Fibroblast of mammary gland (primary cell): ENCODE measurements at places on chromosomes 4 and X.
A peak's percentile ranks its signal among the peaks of the same experiment; 100 is the strongest.

DNA sequence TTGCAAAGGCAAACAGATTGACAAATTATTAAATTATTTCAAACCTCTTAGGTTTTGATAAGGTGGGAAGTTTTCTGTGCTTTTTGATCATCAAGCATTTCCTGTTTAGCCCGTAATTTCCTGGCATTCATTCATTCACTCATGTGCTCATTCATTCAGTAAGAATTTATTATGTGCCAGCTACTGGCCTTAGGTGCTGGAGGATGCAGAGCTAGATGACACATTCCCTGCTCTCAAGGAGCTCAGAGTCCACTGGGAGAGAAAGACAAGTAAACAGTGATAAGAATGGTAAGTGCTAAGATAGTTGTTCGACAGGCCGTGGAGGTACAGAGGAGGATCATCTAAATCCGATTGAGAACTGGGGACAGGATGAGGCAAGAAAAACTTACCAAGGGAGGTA is 153.0 kb downstream of the DCTD start:
- DNase-seq = no peak

DNA sequence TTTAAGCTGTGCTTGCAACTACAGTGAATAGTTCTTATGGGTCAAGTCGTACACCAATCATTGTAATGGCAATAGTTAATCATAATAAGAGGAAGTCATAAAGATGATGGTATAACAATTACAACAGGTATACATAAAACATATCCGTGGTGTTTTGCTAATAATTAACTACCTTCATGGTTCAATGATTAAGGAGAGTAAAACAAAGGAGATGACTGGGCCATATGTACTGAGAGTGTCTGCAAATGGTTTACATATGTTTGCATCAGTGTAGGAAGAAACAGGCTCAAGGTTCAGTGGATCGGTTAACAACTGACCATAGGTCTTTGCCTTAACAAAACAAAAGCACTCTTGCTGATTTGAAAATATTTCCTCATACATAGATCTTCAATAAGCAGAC is 253.0 kb downstream of the COX7B2 start:
- DNase-seq = no peak

DNA sequence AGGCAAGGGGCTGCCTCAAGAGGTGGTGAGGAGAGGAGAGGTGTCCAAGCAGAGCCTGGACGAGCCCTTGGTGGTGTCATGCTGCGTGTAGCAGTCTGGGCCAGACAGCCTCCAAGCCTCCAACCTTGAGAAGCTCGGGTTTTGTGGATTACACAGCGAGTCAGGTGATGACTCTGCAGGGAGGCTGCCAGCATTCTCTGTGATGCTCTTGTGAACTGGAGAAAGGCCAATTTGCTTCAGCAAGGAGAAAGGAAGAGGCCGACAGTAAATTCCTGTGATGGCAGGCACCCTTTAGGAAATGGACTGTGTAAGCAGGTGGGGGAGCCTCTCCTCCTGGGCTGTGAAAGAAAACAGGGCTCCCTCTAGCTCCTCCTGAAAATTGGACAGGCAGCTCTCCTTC is 36.0 kb upstream of the CD99L2 start:
- DNase-seq = peak; percentile 73

DNA sequence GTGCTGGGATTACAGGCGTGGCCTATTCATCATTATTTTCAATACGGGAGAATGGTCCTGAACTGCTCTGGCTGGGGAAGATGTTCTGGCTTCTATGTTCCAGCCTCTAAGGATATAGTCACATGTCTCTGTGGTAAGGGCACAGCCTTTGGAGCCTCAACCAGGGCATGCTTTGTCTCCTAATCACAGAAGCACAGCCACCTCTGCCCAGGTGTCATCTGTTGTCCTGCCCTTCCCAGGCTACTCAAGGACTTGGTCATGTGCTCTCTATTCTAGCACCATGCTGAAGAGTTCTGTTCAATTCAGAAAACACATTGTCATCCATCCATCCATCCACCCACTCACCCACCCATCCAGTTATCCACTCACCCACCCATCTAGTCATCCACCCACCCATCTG is 29.5 kb downstream of the ASMTL start:
- no peak for DNase-seq

GRCh38 chrX:37871626-37872302 is 24.4 kb upstream of the DYNLT3 start:
- peak; percentile 85 for DNase-seq

DNA sequence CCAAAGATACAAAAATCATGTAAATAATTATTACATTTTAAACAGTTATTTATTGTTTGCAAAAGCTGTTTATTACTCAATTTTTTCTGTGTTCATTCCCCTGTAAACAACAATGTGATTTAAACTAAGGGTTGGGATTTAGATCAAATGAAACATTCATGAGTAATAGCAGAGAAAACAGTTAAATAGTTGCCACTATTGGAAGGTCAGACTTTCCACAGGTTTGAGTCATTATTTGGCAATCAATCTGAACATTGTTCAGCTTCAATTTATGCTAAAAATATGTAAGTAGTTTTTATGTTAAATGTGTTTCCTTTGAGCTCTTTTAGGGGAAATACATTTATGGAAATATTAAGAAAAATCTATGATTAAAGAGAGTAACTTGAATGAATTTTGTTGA is 144.9 kb downstream of the STIM2 start:
- DNase-seq = peak; percentile 88

GRCh38 chrX:52424656-52425055 is 55.8 kb downstream of the XAGE2 start:
- peak; percentile 79 for DNase-seq

GRCh38 chr4:144179152-144179739 is 38.7 kb upstream of the GYPA start:
- DNase-seq = no peak

GRCh38 chr4:113502476-113502875 is 259.1 kb downstream of the CAMK2D start:
- peak; percentile 64 for DNase-seq

- peak; percentile 56 for DNase-seq
Measured at GRCh38 chr4:65670331-65671031, at the start of gene EPHA5. Gene EPHA5, minus strand, starts transcription at chr4:65670489. Its CDS starts 747 bp downstream, at chr4:65669742.

- no peak for DNase-seq
Measured at GRCh38 chrX:149262086-149262485, 243.0 kb downstream of the IDS start.

GRCh38 chr4:41196633-41197332 is 17.6 kb downstream of the APBB2 start:
- DNase-seq = peak; percentile 45

DNA sequence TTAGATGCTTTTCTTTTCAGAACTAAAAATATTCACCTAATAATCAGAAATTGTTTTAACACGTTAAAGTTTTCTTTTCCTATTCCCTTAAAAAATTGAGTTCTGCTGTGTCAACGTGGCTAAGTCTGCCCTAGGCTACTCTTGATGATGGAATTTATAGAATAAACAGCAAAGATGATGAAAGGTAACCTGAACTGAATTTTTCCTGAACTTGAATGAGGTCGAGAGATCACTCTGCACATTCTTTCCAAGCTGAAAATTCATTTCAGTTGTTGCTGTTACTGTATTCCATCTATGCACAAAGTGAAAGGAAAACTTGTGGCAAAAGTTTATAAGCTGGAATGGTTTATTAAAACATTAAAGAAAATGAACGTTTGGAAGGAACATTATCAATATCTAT is 245.9 kb upstream of the GIMD1 start:
- no peak for DNase-seq

DNA sequence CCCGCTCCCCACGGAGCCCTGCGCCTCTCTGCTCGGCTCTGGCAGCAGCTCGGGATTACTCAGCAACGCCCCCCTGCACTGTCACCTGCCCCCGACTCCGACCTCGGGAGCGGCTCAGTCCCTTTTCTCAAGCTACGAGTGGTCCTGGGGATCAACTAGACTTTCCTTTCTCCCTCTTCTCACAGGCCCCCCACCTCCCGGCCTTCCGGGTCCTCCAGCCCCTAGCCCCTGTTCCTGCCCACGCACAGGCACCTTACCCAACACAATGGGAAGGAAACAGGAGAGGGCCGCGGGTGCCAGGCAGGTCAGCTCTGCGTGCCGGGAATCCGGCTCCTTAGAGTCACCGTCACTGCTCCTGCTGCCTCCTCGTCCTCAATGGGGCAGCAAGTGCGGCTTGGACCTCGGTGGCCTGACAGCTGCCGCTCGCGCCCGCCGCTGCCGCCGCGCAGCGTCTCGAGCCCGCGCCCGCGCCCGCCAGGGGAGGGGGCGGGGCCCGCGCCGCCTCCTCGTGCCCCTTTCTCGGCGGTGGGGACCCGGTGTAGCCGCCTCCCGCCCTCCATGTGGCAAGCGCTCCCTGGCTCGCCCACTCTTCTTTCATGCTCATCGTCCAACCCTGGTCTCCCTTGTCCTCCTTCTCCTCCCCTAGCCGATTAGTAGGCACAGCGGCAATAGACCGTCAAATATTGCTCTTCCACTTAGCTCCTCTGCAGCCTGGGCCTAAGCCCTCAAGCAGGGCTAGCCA is at the start of gene RAB9B:
RAB9B (minus strand) TSS at position 455 of the 742 bp plus-strand sequence. CDS start 6,473 bp downstream, outside the sequence.
- DNase-seq = peak; percentile 35

DNA sequence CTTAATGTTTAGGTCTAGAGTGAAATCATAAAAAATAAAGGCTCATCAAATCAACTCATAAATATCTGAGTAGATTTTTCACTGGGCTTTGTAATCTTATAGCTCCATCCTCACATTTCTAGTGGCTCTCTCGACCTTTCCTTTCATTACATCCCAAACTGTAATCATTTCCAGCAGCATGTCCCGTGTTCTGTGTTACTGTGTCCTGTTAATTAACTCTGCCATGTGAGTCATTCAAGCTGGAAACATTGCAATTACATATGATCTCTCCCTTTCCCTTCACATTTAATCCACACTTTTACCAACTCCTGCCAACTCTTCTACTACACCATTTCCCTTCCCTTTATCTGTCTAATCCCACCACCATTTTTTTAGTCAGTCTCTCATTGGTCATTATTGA is 75.5 kb downstream of the UGT8 start:
- peak; percentile 2 for DNase-seq

- DNase-seq = peak; percentile 25
Measured at GRCh38 chr4:187993827-187994226, 1.7 kb upstream of the ZFP42 start.

DNA sequence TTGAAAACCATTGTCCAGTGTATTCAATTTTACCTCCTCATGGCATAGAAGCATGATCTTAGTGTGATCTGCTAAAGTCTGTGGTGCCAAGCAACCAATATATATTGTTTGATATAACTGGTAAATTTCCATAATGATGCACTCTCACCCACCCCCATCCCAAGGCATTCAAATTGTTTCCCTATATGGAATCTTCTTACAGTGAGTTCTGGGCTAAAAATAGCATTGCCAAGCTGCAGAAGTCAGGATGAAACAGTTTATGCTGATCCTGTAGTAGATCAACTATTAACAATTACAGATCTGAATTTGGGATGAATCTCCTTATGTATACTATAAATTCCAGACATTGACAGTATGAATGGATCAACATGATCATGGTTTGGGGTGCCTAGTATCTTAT is 20.9 kb downstream of the FGF13 start:
- no peak for DNase-seq

GRCh38 chr4:21795091-21795490 is 153.5 kb downstream of the KCNIP4 start:
- DNase-seq = peak; percentile 48

GRCh38 chrX:40260146-40260747 is 162.5 kb upstream of the BCOR start:
- DNase-seq = no peak

DNA sequence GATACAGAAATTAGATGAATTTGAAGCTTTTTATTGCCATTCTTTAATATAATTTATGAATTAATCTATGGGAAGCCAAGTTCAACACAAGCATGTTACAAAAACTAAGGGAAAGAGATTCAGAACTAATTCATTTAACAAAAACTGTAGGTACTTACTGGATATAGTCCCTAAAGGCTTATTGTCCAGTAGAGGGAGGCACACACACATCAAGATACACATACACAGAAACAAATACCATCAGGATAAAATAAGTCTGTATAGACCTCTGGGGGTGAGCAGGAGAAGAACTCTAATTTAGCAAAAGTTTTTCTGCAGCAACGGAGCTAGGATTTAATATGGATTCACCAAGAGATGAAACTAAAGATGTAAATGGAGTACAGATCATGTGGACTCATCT is 83.0 kb upstream of the IL13RA1 start:
- DNase-seq = peak; percentile 44

DNA sequence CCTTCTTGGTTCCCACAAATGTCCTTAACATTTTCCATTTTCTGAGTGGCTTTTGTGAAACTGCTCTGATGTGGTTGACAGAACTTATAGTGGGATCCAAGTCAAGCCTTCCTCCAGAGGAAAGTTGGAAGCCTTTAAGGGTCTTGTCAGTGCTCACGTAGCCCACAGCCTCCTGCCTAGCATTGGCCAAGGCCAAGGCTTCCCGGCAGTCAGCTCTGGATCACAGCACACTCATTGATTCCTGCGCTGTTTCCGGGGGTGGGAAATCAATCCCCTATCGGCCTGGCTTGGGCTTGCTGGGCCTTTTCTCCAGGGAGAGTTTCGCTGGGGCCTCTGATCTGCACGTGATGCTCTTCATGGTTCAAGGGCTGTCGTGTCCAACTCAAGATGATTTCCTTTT is 76.1 kb downstream of the SLC9A6 start:
- no peak for DNase-seq
